Muscle of back (tissue), 13 donors: ENCODE measurements at places on chromosomes 6 and 20. TPM values are rescaled to one million over a fixed set of nuclear protein-coding genes. Genes with fewer than 3 reads are reported as not detected.

- no peak for DNase-seq
Measured at GRCh38 chr20:58116505-58116904, 111.9 kb downstream of the ANKRD60 start.

Gene RIPPLY2
- polyA plus RNA-seq = not detected

GRCh38 chr6:125252891-125253290 is 48.9 kb downstream of the HDDC2 start:
- peak; percentile 24 for DNase-seq

DNA sequence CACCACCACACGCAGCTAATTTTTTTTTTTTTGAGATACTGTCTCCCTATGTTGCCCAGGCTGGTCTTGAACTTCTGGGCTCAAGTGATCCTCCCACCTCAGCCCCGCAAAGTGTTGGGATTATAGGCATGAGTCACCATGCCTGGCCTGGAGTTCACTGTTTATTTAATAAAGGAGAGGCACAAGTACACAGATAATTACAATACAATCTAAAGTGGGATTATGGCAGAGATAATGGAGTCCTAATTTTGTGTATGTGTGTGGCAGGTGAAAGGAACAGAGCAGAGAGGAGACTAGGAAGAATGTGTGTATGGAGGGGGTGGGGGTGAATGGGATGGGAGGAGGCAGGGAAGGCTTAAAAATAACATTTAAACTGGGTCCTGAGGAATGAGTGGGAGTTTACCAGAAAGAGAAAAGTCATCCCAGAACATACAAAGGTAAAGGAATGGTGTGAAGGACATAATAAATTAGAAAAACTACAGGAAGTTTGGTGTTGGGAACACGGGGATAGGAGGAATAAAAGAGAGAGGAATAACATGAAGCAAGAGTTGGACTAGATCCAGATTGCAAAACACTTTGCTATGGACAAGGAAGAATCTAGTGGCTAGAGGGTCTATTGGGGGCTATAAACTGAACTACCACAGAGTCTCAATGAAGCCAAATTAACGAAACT is 4.4 kb downstream of the NCOA5 start:
- DNase-seq = no peak

DNA sequence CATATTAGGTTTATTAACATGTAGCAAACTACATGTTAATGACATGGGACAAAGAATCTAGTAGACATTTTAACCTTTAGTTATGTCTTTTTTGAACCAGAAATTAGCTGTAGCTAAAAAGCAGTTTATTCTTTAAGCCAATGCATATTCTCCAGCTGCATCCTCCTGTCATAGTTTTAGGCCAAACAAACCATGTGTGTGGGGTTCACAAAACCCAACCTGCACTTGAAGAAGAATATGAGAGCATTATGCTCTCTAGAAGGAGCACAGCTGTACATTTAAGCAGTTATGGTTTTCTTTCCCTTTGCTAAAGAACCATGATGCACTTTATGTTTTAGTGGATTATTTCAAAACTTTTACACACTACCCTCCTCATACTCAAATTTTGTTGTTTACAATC is 46.2 kb downstream of the AKIRIN2 start:
- no peak for DNase-seq

DNA sequence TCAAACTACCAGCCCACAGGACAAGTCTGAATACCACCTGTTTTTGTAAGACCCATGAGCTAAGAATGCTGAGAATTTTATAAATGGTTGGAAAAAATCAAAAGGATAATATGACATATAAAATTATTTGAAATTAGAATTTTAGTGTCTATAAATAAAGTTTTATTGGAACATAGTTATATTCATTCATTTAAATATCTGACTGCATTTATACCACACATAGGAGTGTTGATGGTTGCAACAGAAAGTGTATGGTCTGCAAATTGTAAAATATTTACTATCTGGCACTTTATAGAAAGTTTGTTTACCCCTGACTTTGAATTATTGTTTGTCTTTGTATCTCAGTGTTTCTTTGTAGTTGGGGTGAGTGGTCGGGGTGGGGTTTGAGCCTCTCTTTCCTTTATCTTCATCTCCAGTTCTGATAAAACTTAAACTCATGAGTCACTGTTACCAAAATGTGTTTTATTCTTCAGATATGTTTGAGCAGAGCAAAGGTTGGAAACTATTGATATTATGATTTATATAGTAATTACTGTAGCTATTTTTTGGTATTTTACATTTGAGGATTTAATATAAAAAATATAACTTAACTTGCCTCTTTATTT is 55.5 kb downstream of the CD2AP start:
- no peak for DNase-seq

- DNase-seq = no peak
Measured at GRCh38 chr6:150352321-150353296, 16.2 kb upstream of the IYD start.

- DNase-seq = no peak
Measured at GRCh38 chr6:29953686-29954085, 11.4 kb downstream of the HLA-A start.

DNA sequence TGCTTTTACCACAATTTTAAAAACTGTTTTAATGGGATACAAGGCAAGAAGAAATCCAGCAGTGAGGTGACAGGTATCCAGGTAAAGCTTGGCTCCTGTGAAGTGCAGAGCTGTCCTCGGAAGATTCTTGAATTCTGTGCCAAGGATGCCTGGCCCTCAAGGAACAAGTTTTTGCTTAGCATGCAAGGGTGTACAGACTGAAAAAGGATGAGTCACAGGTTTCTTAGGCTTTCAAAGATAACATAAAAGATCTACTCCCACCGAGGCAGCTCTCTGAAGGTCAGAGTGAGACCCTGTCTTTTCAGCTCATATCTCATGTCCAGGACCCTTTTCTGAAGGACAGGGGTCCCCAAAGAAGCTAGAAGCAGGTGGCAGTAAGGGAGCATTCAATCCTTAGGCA is 83.3 kb downstream of the CHD6 start:
- no peak for DNase-seq

DNA sequence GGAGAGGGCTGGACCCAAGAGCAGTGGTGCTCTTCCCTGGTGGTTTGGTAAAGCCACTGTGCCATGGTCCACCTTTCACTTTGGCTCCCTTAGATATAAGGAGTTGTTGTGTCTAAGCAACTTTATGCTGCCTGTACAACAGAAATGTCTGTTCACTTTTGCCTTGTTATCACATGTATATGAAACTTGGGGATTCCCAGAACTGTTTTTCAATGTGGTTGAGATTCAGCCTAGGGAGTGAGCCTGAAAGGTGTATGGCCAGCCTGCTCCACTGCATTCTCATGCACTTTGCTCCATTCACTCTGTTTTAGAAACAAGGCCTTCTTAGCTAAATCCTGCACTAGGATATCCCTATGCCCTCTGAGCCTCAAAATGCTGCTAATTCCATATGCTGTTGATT is 234.5 kb upstream of the THEMIS start:
- DNase-seq = no peak

Gene TNFRSF6B
- polyA plus RNA-seq = 0.85 TPM

Gene TCP11
- polyA plus RNA-seq = 0.15 TPM

- DNase-seq = peak; percentile 82
Measured at GRCh38 chr6:11917951-11918738, 94.0 kb upstream of the HIVEP1 start.

Gene TLDC2
- polyA plus RNA-seq = 0.71 TPM

DNA sequence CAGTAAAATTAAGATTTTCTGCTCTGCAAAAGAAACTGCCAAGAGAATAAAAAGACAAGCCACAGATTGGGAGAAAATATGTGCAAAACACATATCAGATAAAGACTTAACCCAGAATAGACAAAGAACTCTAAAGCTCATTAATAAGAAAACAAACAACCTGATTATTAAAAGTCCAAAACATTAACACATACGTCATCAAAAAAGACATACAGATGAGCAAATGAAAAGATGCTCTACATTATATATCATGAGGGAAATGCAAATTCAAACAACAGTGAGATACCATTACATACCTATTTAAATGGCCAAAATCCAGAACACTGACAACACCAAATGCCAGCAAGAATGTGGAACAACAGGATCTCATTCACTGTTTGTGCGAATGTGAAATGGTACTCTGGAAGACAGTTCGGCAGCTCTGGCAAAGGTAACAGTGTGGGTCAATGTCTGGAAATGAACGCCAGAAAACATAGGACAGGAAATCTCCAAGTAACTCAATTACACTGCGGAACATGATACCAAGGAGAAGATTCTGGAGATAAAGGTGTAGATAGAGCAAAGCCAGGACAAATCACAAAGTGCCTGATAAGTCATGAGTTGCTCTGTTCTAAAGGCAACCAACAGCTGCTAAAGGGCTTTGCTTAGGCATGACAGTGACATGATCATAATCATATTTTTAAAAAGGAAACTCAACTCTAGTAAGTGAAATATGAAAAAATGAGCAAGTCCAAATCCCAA is 96.8 kb downstream of the PDE10A start:
- no peak for DNase-seq

DNA sequence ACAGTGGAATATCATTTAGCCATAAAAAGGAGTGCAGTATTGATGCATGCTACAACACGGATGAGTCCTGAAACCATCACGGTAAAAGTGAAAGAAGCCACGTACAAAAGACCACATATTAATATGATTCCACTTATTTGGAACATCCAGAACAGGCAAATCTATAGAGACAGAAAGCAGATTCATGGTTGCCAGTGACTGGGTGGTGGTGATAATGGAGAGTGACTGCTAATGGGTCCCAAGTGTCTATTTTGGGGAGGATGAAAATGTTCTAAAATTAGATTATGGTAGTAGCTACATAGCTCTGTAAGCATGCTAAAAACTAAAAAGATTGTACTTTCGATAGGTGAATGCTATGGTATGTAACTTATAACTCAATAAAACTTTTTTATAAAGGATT is 18.4 kb upstream of the CCND3 start:
- no peak for DNase-seq

- peak; percentile 98 for DNase-seq
Measured at GRCh38 chr6:28923318-28924102, at the start of gene TRIM27. Gene TRIM27, minus strand, starts transcription at chr6:28923985. Its CDS starts 353 bp downstream, at chr6:28923632.

DNA sequence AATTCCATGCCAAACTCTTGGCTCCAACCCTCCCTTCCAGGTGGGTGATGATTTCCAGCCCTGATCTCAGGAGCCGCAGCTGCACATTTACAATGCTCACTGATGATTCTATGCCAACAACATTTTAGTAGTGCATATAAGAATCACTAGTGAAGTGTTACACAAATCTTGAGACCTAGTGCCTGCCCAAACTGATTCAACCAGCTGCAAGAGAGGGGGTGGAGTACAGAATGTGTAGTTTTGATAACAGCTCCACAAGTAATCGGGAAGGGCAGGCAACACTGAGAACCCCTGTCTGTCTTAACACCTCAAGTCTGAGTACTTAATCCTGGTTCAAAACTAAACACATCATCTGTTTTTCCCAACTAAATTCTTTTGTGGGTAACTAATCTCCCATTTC is 91.7 kb downstream of the PRDM1 start:
- DNase-seq = no peak

DNA sequence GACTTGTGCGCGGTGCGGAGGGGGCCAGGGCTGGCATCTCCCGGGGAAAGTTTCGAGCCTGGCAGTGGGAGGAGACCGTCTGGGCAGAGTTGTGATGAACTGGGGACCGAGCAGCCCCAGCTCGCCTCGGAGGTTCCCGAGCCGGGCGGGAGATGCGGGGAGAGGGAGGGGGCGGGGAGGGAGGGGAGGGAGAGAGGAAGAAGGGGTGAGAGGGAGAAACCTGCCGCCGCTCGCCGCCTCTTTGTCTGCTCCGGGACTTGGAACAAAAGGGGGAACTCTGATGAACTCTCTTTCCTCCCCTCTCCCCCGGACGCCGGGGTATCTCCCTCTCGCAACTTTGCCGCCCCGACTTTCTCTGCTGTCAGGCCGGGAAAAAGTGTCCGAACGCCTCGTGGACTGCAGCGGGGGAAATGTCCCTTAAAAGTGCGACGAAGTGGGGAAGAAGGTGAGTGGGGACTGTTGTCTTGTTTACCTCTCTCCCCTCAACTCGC is 72.7 kb downstream of the SOX4 start:
- DNase-seq = peak; percentile 70

DNA sequence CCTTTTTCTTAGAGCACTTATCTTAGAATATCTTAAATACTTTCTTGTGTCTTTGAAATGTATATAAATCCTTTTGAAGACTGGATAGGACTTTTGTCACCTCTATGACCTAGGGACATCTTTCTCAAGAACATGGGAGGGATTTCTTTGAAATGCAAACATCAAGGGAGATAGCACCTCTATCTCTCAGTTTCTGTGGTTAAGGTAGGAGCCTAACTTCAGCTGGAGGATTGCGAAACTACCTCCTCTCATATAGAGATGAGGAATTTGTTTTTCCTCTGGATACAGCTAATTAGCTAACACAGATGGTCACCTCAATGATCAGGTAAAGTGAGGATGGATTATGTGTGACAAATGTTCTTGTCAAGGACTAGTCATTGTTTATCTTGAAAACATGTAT is 631.3 kb upstream of the IMPG1 start:
- DNase-seq = no peak

DNA sequence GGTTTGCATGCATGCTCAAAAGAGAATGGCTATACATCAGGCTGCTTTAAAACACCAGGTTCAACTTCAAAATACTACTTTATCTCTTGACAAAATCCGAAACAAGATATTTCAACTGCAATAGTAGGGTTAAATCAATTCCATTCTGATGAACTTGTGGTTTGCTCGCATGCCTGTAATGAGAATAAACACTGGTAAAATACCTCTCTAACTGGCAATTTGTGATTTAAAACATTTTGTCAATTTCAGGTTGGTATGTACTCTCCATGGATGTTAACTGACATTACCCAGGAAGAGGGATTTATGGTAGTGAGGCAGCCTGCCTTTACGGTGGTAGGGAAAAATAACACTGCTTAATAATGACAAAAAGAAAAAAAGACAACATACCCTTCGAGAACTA is 74.4 kb downstream of the MBOAT1 start:
- no peak for DNase-seq

Gene LTB
- polyA plus RNA-seq = 0.85 TPM

DNA sequence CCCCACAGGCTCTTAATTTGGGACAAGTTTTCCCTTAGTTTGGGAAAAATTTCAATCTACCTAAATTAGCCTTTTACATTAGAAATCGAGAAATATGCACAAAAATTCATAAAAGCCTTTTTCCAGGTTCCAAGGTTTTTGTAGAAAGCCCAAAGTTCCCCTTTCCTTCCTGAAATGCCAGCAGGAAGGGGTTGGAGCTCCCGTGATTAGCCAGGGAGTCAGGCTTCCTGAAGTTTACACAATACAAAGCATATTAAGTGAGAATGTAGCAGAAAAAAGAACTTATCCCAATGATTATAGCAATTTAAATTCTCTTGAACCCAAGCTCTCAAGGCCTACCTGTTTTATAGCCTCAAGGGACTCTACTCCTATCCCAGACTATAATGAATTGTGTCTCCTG is 39.1 kb downstream of the SYNJ2 start:
- DNase-seq = no peak

Gene OVOL2
- polyA plus RNA-seq = not detected

Gene MCHR2
- polyA plus RNA-seq = not detected

GRCh38 chr20:9574181-9574580 is 59.8 kb downstream of the LAMP5 start:
- no peak for DNase-seq

GRCh38 chr6:137266309-137266586 is 47.1 kb upstream of the IFNGR1 start:
- no peak for DNase-seq

Gene COL21A1
- 97.4 TPM for polyA plus RNA-seq

GRCh38 chr20:21322921-21323331 is 19.8 kb downstream of the XRN2 start:
- no peak for DNase-seq

Gene RAE1
- polyA plus RNA-seq = 25.4 TPM

Gene LY6G6F
- polyA plus RNA-seq = not detected

GRCh38 chr6:123604067-123604466 is 32.7 kb downstream of the TRDN start:
- no peak for DNase-seq

- no peak for DNase-seq
Measured at GRCh38 chr20:12166053-12166717, 248.5 kb downstream of the BTBD3 start.

GRCh38 chr6:29490552-29490951 is 2.8 kb upstream of the MAS1L start:
- DNase-seq = no peak
